SK-N-MC (cell line): ENCODE measurements at places on chromosomes 13 and 19.

DNA sequence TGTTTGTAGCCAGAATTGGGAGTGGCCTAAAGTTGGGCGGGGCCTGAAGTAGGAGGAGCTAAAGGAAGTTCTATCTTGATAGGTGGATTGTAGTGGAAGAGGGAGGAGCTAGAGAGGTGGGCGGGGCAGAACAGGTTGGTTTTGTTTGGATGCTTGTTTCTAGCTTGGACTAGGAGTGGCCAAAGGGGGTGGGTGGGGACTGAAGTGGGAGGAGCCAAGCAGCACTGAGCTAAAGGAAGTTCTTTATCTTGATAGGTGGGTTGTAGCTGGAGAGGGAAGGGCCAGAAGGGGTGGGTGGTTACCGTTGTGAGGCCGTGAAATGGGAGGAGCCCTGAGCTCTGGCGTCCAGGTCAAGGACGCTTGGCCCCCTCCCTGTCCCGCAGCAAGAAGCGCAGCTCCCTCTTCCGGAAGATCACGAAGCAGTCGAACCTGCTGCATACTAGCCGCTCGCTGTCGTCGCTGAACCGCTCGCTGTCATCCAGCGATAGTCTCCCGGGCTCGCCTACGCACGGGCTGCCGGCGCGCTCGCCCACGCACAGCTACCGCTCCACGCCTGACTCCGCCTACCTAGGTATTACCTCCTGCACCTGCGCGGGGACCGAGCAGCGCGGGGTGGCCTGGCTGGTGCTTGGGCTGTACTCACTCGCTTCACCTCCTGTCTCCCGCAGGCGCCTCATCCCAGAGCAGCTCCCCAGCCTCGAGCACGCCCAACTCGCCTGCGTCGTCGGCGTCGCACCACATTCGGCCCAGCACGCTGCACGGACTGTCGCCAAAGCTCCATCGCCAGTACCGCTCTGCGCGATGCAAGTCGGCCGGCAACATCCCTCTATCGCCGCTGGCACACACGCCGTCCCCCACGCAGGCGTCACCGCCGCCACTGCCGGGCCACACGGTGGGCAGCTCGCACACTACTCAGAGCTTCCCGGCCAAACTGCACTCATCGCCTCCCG is 8.0 kb downstream of the DNASE2 start:
- peak; percentile 83 for DNase-seq

- DNase-seq: no peak
These were observed 3.6 kb downstream of the AKAP11 start for GRCh38 chr13:42275506-42275905.

DNA sequence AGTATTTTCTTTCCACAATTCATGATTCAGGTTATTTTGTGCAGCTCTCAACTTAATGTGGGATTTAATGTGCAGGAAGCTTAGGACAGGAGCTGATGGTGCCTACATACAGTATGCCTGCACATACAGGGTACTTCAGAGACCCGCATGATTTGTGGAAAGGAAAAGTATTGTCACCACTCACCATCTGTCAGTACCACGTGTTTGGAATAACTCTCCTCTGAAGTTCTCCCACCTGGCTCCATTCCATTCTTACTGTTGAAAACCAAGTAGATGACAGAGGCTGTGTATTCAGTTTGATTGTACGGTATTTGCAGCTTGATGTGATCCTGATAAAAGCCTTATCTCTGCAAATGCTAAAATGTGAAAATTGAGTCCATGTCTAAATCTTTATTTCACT is 85.7 kb downstream of the ZAR1L start:
- no peak for DNase-seq

DNA sequence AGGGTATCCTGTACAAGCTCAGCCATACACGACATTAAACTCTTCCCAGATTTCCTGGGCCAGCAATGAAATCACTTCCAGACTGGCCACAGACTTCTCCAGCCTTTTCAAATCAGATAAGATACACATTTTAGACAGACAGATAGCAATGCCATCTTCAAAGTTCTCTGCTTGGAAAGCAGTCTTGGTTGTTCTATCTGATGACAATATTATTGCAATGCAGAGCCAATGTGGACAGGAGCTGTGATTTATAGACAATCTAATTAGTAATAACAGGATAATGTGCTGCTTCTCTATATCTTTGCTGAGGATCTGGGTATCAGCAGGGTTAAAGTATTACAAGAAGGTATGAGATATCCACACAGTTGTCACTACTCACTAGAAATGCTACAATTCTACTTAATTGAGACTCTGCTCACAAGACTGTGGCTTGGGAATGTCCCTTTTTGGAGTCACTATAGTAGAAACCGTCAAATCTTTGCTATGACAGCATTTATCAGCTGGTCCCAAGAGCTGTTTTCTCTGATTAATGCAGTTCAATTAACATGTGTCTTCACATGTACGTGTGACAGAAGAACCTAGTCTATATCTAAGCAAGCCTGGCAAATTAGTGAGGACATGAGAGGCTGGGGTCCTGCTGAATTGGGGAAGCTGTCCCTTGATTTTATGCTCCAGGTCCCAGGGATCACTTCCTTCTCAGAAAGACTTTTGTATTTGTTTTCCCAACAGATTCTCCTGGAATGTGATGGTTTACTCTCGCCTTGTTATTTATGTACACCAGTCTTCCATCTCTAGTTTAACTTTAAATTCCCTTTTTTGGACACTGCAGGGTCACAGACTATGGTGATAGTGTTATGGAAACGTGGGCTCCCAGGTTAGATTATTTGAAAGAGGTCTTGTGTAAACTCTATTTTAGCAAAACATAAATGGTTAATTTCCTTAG is 68.8 kb downstream of the COL4A1 start:
- DNase-seq: no peak

GRCh38 chr19:15812060-15812722 is 3.3 kb downstream of the OR10H1 start:
- no peak for DNase-seq
